Keratinocyte (primary cell): ENCODE measurements at places on chromosomes 12 and 14.

GRCh38 chr14:85093631-85094330, 436.2 kb upstream of the FLRT2 start:
- no peak overlapping the region for H3K4me3 ChIP-seq
- H3K36me3 ChIP-seq: no peaks in the 10 kb centered on the region
- no peak overlapping the region for H3K27ac ChIP-seq
- no peaks in the 10 kb centered on the region for H3K27me3 ChIP-seq
- no peaks in the 10 kb centered on the region for H3K4me1 ChIP-seq

- no peak for DNase-seq
- H3K27me3 ChIP-seq: no peaks in the 10 kb centered on the region
- no peak overlapping the region for H3K4me3 ChIP-seq
Measured at GRCh38 chr12:126807312-126807865, 1459.6 kb upstream of the TMEM132C start.

GRCh38 chr12:105212438-105212837, 23.5 kb downstream of the APPL2 start:
- no peak overlapping the region for H3K4me3 ChIP-seq
- H3K36me3 ChIP-seq: peaks cover 10% of the 10 kb centered on the region
- no peaks in the 10 kb centered on the region for H3K27me3 ChIP-seq
- peak overlapping the region; percentile 57 for H3K27ac ChIP-seq

GRCh38 chr12:18955594-18955993, 173.9 kb upstream of the PLEKHA5 start:
- H3K4me3 ChIP-seq: no peak overlapping the region
- no peaks in the 10 kb centered on the region for H3K4me1 ChIP-seq
- no peaks in the 10 kb centered on the region for H3K27me3 ChIP-seq
- DNase-seq: no peak

GRCh38 chr12:19483727-19484126, 44.4 kb downstream of the AEBP2 start:
- peaks cover 23% of the 10 kb centered on the region for H3K4me1 ChIP-seq
- peak overlapping the region; percentile 54 for H3K4me3 ChIP-seq
- no peaks in the 10 kb centered on the region for H3K27me3 ChIP-seq
- peak overlapping the region; percentile 91 for H3K27ac ChIP-seq
- no peaks in the 10 kb centered on the region for H3K36me3 ChIP-seq
